ENCODE measurements at places on chromosomes 7 and 10.

GRCh38 chr10:30436191-30436611, 2.2 kb downstream of the MAP3K8 start:
- no peak for DNase-seq

GRCh38 chr10:11874568-11875493, 51.7 kb downstream of the PROSER2 start:
- no peak for DNase-seq

DNA sequence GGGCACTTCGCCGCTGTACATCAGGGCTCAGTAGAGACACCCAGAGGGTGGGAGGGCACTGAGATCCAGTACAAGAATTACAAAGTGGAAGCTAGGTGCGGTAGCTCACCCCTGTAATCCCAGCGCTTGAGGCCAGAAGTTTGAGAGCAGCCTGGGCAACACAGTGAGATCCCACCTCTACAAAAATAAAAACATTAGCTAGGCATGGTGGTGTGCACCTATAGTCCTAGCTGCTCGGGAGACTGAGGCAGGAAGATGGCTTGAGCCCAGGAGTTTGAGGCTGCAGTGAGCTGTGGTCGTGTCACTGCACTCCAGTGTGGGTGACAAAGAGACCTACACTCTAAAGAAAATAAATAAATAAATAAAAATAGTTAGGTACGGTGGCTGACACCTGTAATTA, 64.0 kb downstream of the CLEC2L start:
- DNase-seq: no peak

DNA sequence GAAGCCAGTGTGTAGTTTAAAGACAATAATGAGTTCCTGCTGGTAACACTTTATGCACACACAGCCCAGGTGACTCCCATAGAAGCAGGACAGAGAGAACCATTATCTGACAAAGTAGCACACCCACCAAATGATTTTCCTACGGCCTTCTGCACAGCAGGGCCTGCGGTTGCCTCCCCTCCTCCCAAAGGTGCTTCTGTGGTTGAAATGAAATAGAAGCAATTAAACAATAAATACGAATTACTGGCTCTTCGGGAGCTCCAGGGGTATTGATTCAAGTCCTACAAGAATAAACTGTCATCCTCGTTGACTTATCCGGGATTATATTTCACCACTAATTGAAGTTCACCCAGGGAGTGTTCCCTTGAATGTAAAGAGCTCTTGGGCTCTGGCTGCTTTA, 172.1 kb downstream of the ACTR3B start:
- no peak for DNase-seq
